ENCODE measurements at places on chromosomes 13 and 19.

GRCh38 chr19:3898426-3898825 is 17.9 kb downstream of the ATCAY start:
- DNase-seq, result no peak

DNA sequence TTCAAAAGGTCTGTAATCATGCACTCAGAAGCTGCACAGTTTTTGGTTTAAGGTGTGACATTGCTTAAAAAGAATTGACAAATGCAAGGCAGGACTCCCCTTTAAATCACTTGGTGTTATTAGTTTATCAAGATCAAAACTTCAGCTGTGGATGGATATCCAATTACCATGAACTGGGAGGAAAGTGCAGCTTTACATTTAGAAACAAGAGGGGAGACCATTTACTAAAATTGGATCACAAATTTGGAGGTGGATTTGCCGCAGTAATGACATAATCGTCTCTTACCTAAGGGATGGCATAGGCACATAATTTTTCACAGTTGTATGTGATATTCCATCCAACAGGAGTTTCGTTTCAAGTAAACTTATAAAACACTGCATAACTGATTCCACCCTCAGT is 1610.2 kb downstream of the SLITRK5 start:
- DNase-seq, result no peak

- DNase-seq, result no peak
Measured at GRCh38 chr13:80097561-80097960, 243.4 kb downstream of the SPRY2 start.

GRCh38 chr19:35316560-35316959 is 12.4 kb upstream of the CD22 start:
- DNase-seq, result no peak

DNA sequence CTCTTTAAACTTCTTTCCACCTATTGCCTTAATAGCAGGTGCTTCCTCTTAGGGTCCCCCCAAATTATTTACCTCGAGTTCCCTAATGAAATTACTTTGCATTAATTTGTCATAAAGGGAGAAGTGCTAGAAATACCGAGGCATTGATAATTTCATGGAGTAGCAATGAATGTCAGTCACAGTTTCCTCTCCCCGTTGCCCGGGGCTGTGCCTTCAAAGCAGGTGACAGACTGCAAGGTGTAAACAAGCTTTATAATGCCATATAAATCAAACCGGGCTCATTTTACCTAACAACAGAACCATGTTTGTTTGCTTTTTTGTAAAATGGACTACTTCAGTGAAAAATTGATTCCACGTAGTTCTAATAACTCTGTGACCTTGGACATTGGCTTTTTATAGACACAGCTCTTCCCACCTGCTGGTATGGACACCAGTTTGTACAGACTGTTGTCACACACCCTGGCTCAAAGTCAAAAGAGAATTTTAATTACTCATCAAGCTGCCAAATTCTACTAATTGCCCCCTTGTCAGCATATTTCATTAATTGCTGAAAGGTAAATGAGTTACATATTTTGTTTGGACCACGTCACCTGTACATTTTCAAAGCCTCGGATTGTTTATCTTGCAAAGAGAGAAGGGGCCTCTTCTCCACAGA is 171.1 kb downstream of the STK24 start:
- DNase-seq, result no peak

GRCh38 chr13:113292021-113292862 is 4.8 kb upstream of the LAMP1 start:
- peak; percentile 33 for DNase-seq

GRCh38 chr19:39839678-39840327 is 5.8 kb upstream of the DYRK1B start:
- no peak for DNase-seq

DNA sequence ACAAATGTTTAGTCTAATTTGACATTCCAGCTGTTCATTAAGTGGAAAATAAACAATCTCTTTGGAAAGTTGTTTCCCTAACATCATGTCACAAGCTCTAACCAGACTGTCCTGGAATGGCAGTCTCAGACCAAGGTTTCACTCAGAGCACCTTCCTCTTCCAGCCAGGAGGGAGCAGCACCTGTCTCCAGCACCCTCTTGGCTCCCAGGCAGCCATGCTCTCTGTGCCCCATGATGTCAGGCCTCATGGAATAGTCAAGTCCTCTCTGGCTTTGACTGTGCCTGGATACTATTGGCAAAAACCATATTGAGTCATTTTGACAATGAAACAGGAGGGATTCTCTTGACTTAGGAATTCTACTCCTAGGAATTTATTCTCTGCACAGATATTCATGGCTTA is 171.4 kb downstream of the OXGR1 start:
- DNase-seq, result no peak

- no peak for DNase-seq
Measured at GRCh38 chr13:32515246-32515645, 23.3 kb downstream of the N4BP2L2 start.

DNA sequence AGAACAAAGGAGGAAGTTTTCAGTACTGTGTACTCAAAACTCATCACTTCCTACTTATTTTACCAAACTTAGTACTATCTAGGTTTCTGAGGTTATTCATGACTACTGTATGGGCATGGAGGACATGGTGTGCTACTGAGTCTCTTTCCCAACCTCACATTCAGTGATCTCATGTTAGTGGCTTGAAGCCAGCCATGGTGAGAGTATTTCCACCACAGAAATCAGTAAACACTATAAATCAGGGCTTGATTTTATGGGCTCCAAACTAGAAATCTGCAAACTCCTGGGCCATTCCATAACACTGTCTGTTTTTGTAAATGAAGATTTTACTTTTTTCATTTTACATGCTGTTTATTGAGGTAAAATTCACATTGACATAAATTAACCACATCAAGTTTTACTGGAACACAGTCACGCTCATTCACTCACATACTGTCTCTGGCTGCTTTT is 19.7 kb downstream of the MED26 start:
- no peak for DNase-seq

GRCh38 chr13:79423801-79424642 is 18.0 kb upstream of the RBM26 start:
- no peak for DNase-seq

- no peak for DNase-seq
Measured at GRCh38 chr13:96898646-96899254, 95.5 kb downstream of the OXGR1 start.

DNA sequence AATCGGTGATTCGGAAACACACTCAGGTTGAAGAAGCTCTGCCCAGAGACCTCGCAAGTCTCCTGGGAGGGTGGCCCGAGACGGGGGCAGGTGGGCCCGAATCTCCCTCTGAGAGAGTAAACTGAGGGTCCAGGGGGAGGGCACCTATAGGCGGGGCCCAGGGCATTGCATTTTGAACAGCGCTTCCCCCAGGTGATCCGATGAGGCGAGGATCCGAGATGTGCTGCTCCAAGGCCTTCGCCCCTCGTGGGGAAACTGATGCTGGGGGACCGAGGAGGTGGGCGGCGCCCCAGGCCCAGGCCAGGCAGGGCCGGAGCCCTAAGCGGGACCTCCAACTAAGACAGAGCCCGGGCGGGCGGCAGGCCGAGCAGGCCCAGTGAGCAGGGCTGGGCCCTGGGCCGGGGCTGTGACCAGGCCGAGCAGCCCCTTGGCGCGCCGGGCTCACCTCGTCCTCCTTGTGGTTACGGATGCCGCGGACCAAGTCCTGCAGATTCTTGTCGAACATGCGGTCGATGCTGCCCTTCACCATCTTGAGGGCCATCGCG is 500 bp downstream of the AP3D1 start:
- no peak for DNase-seq

DNA sequence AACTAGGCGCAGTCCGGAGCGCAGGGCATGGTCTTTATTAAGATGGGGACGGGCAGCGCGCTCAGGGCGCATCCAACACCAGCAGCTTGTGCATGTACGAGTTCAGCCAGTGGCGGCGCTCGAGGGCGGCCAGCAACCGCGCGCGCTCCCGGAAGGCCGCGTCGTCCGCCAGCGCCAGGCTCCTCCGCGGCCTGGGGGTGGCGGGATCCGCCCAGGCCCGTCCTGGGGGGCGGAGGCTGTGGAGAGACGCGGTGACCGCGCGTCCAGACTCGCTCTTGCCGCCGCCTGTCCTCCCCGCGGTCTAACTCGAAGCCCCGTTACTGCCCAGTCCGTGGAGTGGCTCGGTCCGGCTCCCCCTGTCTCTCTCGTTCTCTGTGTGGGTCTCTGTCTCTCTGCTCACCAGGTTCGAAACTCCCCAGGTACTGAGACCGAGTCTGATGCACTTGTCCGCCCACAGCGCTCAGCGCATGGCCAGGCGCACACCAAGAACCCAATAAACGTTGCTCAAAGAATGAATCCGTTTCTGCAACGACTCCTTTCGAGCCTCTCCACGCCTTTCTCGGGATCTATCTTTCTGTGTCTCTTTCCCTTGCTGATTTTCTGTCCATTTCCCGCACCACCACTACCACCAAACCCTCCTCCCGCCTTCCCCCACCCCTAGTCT is 702 bp downstream of the PTH2 start:
- DNase-seq, result no peak

DNA sequence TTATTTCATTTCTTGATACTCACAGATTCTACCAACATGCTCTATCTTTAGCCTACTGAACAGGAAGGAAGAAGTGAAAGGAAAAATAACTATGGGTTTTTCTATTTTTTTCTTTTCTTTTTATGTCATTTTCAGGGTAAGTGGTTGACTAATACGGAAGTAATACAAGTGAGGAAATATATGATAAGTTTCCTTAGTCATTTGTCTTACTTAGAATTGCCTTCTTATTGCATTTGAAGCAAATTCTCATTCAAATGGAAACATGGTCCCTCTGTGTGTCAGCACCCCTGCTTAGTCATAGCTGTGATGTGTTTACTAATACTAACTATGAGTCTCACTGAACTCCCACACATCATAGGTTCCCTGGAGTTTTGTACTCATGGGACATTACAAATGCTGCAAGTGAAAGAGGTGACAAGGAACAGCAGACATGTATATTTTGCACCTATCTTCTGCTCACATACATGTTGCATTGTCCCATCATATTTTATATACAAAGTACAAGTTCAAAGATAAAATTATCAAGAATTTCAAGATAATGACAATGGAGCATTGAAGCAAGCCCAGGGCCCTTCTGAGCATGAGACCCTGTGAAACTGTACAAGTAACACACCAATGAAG is 60.1 kb downstream of the DCT start:
- peak; percentile 45 for DNase-seq

- no peak for DNase-seq
Measured at GRCh38 chr19:11111771-11112144, 22.5 kb downstream of the LDLR start.

DNA sequence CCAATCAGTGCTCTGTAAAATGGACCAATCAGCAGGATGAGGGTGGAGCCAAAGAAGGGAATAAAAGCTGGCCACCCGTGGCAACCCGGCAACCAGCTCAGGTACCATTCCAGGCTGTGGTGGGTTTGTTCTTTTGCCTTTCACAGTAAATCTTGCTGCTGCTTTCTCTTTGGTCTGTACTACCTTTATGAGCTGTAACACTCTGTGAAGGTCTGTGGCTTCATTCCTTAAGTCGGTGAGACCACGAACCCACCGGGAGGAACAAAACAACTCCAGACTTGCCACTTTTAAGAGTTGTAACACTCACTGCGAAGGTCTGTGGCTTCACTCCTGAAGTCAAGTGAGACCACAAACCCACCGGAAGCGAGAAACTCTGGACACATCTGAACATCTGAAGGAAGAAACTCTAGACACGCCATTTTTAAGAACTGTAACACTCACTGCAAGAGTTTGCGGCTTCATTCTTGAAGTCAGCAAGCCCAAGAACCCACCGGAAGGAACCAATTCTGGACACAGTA is 16.5 kb upstream of the SPACA6 start:
- peak; percentile 36 for DNase-seq

All from HL-60 (cell line).